Mesendoderm (in vitro differentiated cells): ENCODE measurements at places on chromosomes 6 and 20.

- no peak within 1 kb of the TSS for H3K27ac ChIP-seq
- H3K27me3 ChIP-seq = no peaks in the 10 kb centered on the region
- no peaks in the 10 kb centered on the region for H3K4me1 ChIP-seq
These were observed at the start of gene DDX43 for GRCh38 chr6:73394577-73395354. DDX43 (plus strand) TSS chr6:73394828; CDS start chr6:73394906, 78 bp downstream.

- no peaks in the 10 kb centered on the region for H3K4me1 ChIP-seq
- no peak overlapping the region for H3K27ac ChIP-seq
- no peak for DNase-seq
- no peaks in the 10 kb centered on the region for H3K27me3 ChIP-seq
- H3K4me3 ChIP-seq = no peak overlapping the region
These were observed 28.3 kb downstream of the CDK5RAP1 start for GRCh38 chr20:33372993-33373441.

DNA sequence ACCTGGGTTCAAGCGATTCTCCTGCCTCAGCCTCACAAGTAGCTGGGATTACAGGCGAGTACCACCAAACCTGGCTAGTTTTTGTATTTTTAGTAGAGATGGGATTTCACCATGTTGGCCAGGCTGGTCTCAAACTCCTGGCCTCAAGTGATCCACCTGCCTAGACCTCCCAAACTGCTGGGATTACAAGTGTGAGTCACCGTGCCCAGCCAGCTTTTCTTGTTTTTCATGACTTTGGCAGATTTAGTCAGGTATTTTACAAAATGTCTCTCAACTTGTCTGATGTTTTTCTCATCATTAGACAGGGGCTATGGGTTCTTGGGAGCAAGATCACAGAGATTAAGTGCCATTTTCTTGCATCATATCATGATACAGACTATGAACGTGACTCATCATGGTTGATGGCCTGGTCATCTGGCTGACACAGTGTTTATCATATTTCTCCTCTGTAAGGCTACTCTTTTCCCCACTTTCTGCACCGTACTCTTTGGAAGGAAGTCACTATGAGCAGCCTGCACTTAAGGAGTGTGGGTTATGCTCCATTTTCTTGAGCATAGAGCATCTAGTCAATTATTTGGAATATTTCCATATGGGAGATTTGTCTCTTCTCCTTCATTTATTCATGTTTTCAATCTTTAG lies 67.8 kb downstream of the RNF182 start:
- H3K27me3 ChIP-seq = no peaks in the 10 kb centered on the region
- no peak overlapping the region for H3K4me3 ChIP-seq
- no peak overlapping the region for H3K27ac ChIP-seq

GRCh38 chr6:139841794-139842215 lies 467.4 kb upstream of the CITED2 start:
- H3K4me3 ChIP-seq = no peak overlapping the region
- no peaks in the 10 kb centered on the region for H3K36me3 ChIP-seq
- no peaks in the 10 kb centered on the region for H3K27me3 ChIP-seq
- H3K27ac ChIP-seq = no peak overlapping the region
- no peaks in the 10 kb centered on the region for H3K4me1 ChIP-seq

DNA sequence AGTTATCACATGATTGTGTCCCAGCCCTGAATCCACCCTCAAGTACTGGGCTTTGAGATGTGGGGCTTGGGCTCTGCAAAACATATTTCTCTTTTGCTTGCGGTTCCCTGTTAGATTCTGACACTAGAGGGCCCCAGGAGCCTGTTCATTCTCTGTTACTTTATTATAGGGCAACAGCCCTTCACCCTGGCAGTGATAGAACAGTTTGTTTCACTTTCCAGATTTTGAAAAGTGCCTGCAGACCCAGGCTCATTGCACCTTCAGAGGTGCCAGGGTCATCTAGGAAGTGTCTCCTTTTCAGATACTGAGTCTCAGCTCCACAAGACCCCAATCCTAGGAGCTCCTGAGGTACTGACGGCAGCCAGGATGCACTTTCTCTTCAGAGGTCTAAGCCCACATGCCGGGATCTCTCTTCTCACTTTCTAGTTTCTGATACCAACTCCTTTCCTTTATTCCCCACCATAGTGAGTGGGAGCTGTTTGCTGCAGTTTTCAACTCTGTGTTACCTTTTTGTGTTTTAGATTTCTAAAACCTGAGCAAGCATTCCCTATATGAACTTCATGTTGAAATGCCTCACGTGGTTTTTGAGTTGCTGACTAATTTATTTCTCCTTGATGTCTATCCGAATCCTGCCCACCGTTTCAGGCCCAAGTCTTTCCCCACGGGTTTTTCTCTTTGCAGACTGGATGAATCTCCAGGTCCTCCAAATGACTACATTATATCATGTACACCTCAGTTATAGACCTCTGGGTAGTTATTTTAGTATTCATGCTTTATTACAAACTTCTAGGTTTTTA lies 10.9 kb downstream of the ABT1 start:
- H3K27ac ChIP-seq = no peak overlapping the region
- DNase-seq = peak; percentile 68
- no peaks in the 10 kb centered on the region for H3K36me3 ChIP-seq
- H3K27me3 ChIP-seq = peaks cover 8% of the 10 kb centered on the region
- H3K4me3 ChIP-seq = no peak overlapping the region

DNA sequence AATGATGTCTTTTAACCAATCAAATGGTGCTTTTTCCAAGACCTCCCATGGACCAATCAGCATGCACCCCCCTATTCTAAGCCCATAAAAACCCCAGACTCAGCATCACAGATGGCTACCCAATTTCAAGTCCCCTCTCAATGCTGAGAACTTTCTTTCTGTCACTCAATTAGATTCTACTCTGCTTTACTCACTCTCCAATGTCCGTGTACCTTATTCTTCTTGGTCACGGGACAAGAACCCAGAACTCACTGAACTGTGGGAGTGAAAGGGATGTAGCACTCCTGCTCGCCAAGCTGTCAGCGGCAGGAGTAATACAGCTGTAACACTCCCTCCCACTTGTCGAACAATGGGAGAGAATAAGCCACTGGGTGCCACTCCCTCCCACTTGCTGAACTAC lies 20.8 kb upstream of the MAP7 start:
- peak; percentile 18 for DNase-seq
- no peaks in the 10 kb centered on the region for H3K27me3 ChIP-seq
- H3K27ac ChIP-seq = no peak overlapping the region
- no peak overlapping the region for H3K4me3 ChIP-seq
- H3K36me3 ChIP-seq = no peaks in the 10 kb centered on the region
- no peaks in the 10 kb centered on the region for H3K4me1 ChIP-seq

GRCh38 chr6:34929241-34929978 lies 40.4 kb downstream of the ANKS1A start:
- H3K27ac ChIP-seq = no peak overlapping the region
- H3K4me1 ChIP-seq = no peaks in the 10 kb centered on the region

GRCh38 chr20:34998331-34998950 lies 42.8 kb downstream of the MYH7B start:
- no peak overlapping the region for H3K27ac ChIP-seq
- H3K27me3 ChIP-seq = no peaks in the 10 kb centered on the region
- H3K4me3 ChIP-seq = no peak overlapping the region
